ENCODE measurements at places on chromosomes 4 and X. TPM values are rescaled to one million over a fixed set of nuclear protein-coding genes. Genes with fewer than 3 reads are reported as not detected.

DNA sequence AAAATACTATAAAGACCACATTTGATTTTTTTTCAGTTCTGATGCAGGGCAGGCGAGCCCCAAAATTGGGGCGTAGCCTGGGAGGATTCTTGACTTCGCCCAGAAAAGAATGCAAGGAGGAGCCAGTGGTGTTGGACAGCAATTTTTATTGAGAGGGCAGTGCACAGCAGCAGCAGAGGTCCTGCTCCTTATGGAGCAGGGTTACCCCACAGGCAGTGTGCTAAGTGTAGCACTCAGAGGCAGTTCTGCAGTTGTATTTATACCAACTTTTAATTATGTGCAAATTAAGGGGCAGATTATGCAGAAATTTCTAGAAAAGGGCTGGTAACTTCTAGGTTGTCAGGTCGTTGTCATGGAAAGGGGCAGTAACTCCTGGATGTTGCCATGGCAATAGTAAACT lies 69.9 kb downstream of the GASK1B start:
- DNase-seq: no peak

GRCh38 chrX:107706309-107706708 lies 69.3 kb downstream of the TSC22D3 start:
- DNase-seq: no peak

Gene TIGD4
- total RNA-seq: 0.40 TPM

- no peak for DNase-seq
Measured at GRCh38 chr4:27742816-27743215, 882.2 kb downstream of the STIM2 start.

Gene WNK3
- 0.03 TPM for total RNA-seq

GRCh38 chr4:118396881-118397622 lies 44.2 kb upstream of the PRSS12 start:
- no peak for DNase-seq

DNA sequence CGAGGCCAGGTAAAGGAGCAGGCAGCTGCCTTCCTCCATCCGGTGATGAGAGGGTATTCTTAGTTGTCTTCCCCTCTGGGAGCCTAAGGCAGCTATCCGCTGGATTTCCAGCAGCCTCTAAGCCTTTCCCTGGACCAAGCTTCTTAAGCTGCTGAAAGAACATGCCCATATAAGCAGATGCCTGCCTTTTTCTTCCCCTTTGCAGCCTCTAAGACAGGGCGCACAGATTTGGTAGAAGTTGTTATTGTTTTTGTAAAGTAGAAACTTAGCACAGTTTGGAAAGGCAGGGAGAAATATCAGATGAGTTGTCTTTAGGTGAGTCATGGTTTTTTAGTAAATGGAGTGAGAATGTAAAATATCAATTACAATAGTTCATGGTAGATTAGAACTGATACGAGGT lies 210.8 kb downstream of the ARHGAP10 start:
- DNase-seq: no peak

GRCh38 chrX:2708021-2708420 lies 16.9 kb downstream of the CD99 start:
- DNase-seq: no peak

DNA sequence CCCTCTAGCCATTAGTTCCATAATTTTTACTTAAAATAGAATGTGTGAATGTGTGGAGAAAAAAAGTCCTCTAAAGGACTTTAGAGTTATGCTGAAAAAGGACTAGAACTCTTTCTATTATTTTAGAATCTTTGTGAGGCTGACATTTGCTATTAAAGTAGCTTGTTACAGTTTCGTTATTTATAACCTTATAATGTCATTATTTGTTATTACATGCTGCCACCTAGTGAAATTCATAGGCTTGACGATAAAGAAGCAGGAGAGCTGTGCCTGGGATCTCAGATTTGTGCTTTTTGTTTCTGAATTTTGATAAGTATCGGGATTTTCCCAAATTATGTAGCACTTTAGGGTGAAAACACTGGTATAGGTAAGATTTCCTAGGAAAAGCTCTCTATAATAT lies 38.5 kb upstream of the TAPT1 start:
- DNase-seq: no peak

GRCh38 chrX:73847100-73847499 lies 284.1 kb downstream of the CHIC1 start:
- no peak for DNase-seq

Gene HEPH
- total RNA-seq: not detected

GRCh38 chr4:159197260-159197884 lies 94.5 kb downstream of the RAPGEF2 start:
- DNase-seq: no peak

Gene PAGE1
- total RNA-seq: not detected

Gene PDE5A
- not detected for total RNA-seq

DNA sequence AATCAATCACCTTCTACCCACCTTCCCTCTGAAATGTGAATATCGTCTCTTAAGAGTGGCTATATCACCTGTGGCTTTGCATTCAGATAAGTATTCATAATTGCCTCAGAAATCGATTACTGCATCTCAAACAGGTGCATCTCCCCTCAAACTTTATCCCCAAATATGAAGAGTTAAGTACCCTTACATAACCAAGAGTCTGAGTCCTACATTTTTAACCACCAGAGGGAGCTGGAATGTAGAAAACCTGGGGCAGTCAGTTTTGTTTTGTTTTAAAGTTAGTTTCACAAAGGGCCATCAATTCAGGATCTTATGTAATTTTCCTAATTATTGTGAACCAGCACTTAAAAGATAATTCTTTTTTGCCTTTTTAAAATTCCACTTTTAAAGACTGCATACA lies 5.7 kb downstream of the TCEANC start:
- DNase-seq: peak; percentile 40

DNA sequence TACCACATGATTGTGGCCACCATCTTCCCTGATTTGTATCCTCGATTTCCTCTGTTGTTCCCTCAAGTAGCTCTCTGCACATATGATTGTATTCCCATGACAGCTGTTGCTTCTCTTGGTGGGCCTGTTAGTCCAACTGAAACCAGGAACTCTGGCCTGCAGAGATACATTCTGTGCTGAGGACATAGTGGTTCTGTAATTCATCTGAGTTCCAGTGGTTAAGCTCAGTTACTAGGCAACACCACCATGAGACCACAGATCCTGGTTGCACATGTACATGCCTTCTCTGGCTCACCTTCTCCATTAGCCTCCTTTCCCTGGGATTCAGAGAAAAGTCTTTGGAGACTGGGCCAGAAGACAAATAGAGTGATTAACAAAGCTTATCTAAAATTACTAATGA lies 172.1 kb upstream of the SLC7A11 start:
- no peak for DNase-seq

DNA sequence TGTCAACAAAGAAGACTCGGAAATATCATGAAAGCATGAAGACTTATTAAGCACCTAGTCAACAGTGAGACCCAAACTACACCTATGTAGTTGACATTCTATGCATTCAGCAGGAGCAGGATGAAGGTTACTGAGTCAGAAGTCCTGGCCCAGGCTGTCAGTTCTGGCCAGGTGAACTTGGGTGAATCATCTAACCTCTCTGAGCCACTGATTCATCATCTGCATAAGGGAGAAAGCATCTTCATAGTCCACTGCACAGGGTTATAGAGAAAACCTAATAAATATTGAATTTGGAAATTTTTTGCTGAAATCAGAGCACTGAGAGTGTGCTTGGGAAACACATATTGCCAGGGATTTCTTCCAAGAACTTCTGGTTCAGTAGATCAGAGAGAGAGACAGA lies 296.0 kb upstream of the SFRP2 start:
- no peak for DNase-seq

DNA sequence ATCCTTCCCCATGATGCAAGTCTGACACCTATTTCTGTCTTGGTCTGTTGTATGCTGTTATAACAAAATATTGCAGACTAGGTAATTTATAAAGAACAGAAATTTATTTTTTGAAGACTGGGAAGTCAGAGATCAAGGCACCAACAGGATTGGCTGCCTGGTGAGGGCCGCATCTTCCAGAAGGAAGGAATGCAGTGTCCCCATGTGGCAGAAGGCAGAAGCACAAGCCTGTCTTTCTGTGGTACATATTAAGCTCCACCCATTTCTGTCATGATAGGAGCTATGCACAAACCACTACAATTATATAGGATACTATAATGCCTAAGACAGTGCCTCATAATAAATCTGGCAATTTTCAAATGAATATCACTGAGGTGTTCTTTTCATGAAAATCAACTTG lies 502.3 kb upstream of the DIAPH2 start:
- no peak for DNase-seq

DNA sequence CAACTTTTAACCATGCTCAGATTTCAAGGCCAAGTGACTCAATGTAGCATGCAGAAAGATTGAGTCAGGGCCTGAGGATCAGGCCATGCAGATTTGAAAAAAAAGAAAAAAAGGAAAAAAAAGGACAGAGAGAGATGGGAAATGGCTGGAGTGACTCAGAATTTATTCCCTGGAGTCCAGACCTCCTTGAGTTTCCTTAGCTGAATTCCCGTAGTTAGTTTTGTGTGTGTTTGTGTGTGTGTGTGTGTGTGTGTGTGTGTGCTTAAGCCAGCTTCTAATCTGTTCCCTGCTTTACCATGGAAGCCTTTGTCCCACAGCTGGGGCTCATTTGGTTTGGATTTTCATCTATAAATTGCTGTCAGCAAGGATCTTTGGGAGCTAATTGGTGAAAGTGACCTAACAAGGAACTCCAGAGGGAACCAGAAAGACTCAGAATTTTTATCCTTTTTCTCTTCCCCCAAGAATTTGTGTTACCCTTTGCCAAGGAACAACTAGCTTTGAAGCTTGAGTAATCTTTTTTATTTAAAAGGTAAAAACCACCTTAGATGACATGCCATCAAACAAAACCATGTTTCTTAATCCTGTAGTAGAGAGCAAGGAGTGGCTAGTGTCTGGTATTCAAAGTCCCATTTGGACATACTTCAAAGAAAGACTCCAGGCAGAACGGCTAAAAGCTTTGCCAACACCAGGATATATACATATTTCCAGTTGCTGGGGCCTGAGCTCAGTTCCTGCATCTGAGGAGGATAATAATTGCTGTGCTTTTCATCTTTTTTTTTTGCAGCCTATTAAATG lies 109.0 kb upstream of the DDIT4L start:
- DNase-seq: no peak

- no peak for DNase-seq
Measured at GRCh38 chrX:17931855-17932254, 70.8 kb upstream of the RAI2 start.

GRCh38 chrX:69192603-69193002 lies 27.4 kb upstream of the PJA1 start:
- no peak for DNase-seq

DNA sequence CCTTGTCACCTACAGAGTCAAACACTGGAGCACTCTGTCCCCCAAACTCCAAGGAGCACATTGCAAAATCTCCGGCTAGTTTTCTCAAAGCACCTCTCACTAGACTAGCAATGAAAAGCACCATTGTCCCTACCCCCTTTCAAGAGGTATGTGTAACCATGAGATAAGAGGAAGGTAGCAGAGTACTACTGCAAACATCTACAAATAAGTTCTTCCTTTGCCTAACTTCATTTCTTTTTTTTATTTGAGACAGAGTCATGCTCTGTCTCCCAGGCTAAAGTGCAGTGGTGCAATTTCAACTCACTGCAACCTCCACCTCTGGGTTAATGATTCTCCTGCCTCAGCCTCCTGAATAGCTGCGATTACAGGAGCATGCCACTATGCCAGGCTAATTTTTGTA lies 17.7 kb downstream of the PPP4R3C start:
- no peak for DNase-seq

Gene SLC39A8
- total RNA-seq: 79.6 TPM

- DNase-seq: no peak
Measured at GRCh38 chrX:35590210-35590609, 207.9 kb upstream of the MAGEB16 start.

- DNase-seq: no peak
Measured at GRCh38 chr4:41339812-41340809, 83.4 kb downstream of the UCHL1 start.

Gene RAB39B
- total RNA-seq: 7.5 TPM

DNA sequence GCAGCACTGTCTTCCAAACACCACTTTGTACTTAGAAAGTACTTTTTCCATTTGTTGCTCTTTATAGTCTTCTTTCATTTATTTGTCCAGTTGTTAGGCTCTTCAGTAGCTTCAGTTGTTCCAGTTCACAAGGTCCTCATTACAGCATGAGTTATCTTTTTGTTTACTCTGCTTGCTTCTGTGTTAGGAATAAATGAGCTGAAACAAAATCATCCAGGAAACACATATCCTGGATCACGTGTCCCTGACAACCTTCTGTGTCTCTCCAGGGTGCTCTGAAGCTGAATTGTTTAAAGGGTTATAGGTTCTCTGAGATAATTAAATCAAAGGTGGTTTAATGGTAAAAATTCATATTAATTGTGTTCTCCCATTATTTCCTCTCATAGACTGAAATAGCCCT lies 19.9 kb upstream of the KLHL8 start:
- DNase-seq: no peak

Gene CENPVL1
- total RNA-seq: not detected

GRCh38 chr4:186227221-186227620 lies at the start of gene KLKB1:
TSS of gene KLKB1 (plus strand) at chr4:186227507. CDS start at chr4:186228196, 689 bp downstream.
- DNase-seq: no peak

DNA sequence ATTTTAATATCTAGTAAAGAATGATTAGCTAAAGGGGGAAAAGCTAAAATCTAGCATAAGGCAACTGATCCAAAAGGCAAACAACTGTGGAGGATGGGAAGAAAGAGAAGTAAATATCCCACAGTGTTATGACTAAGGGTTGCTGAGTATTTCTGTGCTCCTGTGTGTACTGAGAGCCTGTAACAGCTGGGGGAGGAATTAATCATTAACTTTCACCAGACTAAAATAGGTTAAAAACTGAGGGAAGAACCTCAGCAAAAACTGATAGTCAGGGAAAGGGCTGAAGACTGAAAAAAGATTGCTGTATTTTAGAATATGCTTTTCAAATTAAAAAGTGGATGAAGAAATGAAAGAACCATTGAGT lies 365.9 kb downstream of the CXXC4 start:
- DNase-seq: no peak

Gene HPGDS
- not detected for total RNA-seq

GRCh38 chr4:115515366-115515765 lies 401.9 kb upstream of the NDST4 start:
- DNase-seq: no peak

DNA sequence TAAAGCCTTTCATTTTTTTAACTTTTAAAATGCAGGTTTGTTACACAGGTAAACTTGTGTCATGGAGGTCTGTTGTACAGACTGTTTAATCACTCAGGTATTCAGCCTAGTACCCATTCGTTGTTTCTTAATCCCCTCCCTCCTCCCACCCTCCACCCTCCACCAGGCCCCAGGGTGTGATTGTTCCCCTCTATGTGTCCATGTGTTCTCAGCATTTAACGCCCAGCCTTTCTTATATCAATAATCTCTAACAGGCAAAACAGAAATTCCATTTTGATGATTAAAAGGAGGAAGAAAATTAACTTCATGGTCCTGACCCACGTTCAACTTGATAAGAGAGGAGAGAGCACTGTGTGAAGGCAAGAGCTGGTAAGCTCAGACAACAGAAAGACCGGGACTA lies 75.1 kb downstream of the TSPAN5 start:
- no peak for DNase-seq

- no peak for DNase-seq
Measured at GRCh38 chr4:31949045-31949444, 1228.9 kb downstream of the PCDH7 start.

DNA sequence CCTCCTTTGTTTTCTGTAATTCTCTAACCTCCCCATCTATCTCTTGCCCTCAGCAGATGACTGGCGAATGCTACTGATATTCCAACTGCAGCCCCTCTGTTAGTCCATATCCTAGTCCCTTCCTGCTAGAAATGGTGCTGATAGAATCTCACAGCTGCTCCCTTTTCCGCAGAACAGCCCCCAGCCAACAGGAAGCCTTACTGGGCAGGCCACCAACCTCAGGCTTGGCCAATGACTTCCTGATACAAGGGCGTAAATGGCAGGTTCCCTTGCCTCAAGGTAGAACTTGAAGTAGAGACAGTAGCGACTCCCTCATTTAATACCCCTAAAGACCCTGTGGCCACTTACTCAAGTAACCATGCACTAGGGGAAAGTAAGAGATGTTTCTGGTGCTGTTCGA lies 26.7 kb upstream of the SLC2A9 start:
- DNase-seq: peak; percentile 43
